CD8-positive, alpha-beta memory T cell (primary cell): ENCODE measurements at places on chromosomes 5 and 9. TPM values are rescaled to one million over a fixed set of nuclear protein-coding genes. Genes with fewer than 3 reads are reported as not detected.

GRCh38 chr5:73296772-73297171, 123.8 kb downstream of the TMEM174 start:
- H3K4me3 ChIP-seq, result no peak overlapping the region
- no peak overlapping the region for H3K27ac ChIP-seq
- no peak for DNase-seq
- no peaks in the 10 kb centered on the region for H3K36me3 ChIP-seq
- peaks cover 53% of the 10 kb centered on the region for H3K27me3 ChIP-seq
- H3K4me1 ChIP-seq, result no peaks in the 10 kb centered on the region

DNA sequence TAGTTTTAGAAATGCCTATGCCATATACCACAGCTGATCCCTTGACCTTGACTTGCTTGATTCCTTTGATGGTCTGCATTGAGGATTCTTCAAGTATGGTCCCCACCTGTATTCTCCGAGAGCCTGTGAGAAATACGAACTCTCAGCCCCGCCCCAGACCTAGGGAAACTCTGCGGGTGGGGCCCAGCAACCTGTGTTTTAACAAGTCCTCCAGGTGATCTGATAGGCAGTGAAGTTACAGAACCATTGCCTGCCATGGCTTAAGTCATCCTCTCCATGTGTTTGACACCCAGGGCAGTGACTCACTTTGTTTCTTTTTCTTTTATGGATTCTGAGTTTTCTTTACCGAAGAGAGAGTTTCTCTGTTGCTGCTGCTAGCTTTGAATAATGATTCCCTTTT, 18.5 kb downstream of the FRMPD1 start:
- H3K4me3 ChIP-seq, result no peak overlapping the region
- no peak for DNase-seq
- no peaks in the 10 kb centered on the region for H3K4me1 ChIP-seq
- H3K27me3 ChIP-seq, result no peaks in the 10 kb centered on the region
- no peak overlapping the region for H3K27ac ChIP-seq

WNK2 gene
- 0.20 TPM for total RNA-seq

MYORG gene
- 2.3 TPM for total RNA-seq
